Esophagus squamous epithelium (tissue), 5 donors: ENCODE measurements at places on chromosomes 16 and 17.

DNA sequence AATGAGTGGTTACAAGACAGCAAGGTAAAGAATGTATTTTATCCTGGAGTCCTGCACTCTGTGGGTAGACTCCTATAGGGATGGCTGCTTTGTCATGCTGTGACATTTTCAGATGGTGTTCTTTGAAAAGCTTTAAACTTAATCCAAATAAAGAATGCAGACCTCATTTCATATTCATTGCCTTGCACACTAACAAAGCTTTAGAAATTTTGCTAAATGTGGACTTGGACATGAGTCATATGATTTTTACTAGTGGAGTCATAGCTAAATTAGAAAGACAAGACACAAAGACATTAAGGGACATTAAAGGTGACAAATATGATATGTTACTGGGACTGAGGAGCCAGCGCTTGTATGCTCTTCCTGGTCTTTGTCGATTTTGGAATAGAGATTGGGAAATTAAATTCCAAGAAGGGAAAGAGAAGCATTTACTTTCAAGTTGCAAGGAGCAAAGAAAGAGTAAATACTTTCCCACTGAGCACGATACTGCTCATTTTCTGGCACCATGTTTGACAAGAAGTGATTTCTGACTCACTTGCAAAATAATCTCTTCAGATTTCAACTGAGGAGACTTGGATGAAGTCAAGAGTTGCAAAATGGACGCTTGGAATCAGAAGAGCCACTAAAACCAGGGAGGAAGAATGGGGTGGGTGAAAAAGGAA lies 152.9 kb upstream of the MYOCD start:
- no peak for DNase-seq

- DNase-seq: no peak
Observed at GRCh38 chr16:23408242-23408822, 44.7 kb downstream of the COG7 start.

DNA sequence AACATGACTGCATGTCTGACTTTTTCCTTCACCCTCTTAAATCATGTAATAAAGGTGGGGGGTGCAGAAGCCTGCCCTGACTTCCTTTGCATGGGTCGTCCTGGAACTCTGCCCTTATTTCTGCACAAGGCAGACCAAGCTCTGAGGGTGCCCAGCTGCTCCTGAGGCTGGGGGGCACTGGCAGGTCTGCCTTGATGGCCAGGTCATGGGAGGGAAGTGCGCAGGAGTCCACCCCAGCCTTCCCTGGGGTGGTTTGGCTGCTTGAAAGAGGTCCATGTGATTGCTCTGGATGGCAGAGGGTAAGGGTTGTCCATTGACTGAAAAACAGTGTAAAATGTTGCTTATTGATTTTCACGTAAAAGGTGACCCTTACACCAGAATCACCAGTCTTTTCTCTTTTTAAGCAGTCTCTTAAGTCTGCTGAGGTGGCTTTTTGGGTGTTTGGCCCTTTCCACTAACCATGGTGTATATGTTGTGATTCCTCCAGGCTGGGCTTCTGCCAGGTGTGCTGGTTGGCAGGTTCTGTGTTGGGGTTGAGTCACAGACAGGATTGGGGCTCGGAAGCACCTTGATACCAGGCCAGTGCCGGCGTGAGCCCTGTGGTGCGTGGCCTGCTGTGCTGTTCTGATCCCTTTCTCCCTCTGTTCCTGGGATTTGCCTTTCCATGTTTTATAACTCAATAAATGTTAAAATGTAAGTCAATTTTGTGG lies 19.4 kb downstream of the DHX38 start:
- DNase-seq: no peak

DNA sequence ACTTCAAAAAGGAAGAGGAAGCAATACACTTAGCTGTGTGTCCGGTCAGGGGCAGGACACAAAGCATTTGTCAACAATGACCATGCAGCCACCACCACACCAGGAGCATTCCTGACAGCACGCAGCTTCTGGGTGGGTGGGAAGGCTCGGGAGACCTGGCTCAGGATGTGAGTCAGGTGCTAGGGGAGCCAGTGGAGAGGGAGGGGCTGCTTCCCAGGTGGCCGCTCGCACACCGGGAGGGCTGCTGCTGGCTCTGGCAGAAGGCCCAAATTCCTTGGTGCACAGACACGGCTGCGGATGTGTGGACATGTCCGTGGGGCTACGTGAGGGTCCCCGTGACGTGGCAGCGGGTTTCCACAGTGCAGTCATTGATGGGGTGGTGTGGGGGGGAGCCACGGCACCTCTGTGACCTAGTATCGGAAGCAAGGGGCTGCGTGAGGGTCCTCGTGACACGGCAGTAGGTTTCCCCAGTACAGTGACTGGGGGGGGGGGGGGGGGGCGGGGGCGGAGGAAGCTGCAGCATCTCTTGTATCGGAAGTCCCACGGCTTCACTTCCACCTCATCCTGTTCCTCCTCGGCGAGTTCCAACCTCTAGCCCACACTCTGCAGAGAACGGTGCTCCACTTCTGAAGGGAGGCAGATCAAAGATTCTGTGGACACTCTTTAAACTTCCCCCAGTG lies 112.8 kb downstream of the ZNF778 start:
- no peak for DNase-seq

- no peak for DNase-seq
Observed at GRCh38 chr17:70370816-70371215, 201.5 kb downstream of the KCNJ2 start.

- DNase-seq: no peak
Observed at GRCh38 chr16:85696781-85697180, 8.0 kb upstream of the GINS2 start.

- DNase-seq: no peak
Observed at GRCh38 chr17:73320601-73321264, 8.9 kb upstream of the CDC42EP4 start.

GRCh38 chr16:4525069-4525468 lies 13.5 kb downstream of the CDIP1 start:
- no peak for DNase-seq

DNA sequence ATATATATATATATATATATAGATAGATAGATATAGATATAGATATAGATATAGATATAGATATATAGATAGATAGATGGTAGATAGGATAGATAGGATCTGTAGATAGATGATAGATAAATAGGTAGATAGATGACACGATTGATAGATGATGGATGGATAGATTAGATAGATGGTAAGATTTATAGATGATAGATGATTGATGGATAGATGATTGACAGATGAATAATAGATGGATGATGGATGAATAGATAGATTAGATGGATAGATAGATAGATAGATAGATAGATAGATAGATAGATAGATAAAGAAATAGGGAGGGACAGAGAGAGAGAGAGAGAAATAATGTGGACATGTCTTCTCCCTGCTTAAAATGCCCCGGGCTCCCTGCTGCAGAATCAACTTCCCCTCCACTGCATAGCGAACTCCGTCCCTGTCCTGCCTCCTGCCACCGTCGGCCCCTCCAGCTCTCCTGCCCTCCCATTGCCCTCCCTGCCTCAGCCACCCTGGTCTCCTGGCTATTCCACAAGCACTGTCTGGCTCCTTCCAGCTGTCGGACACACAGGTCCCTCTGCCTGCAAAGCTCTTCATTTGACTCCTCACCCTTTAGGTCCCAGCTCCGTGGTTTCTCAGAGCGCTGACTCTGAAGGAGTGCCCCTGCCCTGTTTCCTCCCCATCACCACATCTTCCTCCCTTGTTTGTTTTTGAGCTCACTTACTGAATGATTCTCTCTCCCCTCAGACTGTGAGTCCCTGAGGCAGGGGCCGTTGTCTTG lies 254.0 kb downstream of the KATNIP start:
- DNase-seq: no peak

GRCh38 chr16:72857834-72858664 lies 189.9 kb downstream of the ZFHX3 start:
- no peak for DNase-seq

- no peak for DNase-seq
Observed at GRCh38 chr17:71446645-71447437, 674.0 kb upstream of the SOX9 start.

- DNase-seq: no peak
Observed at GRCh38 chr16:57653936-57654335, 14.2 kb upstream of the ADGRG3 start.

DNA sequence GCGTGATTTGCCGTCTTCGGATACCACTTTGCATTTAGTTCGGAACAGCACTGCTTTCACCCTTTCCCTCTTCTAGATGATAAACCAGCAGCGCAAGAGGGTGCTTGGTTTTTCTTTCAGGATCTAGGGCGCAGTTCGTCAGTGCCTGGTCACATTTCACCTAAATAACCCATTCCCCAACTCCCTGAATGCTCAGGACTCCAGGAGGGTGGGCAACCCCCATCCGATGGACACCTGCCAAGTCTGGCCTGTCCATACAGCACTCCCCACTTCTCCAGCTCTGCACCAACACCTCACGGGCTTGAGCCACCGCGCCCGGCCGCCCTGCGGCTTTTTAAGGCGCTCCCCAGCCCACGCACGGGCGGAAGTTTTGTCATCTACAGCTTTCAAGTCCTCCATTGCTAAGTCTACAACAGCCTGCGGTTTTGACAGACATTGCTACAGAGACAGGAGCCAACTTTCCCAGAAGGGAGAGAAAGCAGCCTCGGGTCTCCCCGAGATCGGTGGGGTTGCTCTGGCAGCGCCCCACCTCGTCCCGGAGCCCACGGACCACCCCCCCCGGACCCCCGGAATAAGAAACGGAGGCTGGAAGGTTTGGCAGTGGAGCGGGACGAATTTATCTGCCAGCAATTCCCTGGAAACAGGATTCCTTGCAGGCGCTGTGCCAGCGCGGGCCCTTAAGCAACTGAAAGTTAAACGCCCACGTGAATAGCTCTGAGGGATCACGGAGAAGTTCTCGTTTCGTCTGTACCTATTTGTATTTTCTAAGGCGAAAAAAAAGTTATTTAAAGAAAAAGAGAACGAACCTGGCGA lies 38.6 kb upstream of the SLFN13 start:
- no peak for DNase-seq

DNA sequence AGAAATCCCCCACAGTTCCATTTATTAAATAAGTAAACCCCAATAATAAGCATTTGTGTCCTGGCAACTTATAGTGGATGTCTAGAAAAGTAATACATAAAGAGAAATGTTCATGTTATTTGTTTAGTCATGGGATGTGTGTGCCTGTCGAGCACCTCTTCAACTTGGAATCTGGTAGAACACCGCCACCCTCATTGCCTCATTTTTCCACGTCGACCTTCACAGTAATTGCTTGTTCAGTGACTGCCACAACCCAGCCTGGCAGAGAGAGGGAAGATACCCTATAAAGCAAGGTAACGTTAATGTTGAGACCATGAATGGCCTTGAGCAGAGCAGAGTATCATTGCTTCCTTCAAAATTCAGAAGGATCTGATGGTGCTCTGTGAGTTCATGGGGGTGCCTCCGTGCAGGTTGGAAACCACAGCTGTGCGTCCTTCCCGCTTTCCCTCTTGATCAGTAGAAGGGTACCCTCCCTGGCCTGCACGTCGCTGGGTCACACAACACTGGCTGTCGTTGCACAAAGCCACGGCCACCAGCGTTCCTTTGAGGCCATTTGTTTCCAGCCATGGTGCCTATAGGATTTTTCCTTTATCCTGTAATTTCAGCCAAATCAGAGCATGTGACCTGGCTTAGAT lies 3.7 kb upstream of the DNASE1 start:
- no peak for DNase-seq
